CD14-positive monocyte (primary cell): ENCODE measurements at places on chromosomes 7 and 10.

DNA sequence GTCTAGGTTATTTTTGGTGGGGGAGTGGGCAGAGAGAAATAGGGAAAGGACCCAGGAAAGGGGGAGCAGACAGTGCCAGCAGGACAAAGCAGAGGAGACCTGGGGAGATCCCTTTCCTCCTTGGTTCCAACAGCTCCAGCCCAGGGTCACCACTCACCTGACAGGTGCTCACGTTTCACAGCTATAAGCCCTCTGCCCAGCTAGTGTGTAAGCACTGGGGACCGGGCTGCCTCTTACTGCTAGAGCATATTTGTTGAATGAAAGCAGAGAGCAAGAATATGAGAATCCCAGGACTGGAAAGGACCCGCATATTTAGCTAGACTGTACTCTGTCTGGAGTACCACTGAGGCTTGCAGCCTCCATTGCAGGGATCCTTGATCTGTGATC is 6.7 kb downstream of the ZCCHC24 start:
- DNase-seq: no peak

DNA sequence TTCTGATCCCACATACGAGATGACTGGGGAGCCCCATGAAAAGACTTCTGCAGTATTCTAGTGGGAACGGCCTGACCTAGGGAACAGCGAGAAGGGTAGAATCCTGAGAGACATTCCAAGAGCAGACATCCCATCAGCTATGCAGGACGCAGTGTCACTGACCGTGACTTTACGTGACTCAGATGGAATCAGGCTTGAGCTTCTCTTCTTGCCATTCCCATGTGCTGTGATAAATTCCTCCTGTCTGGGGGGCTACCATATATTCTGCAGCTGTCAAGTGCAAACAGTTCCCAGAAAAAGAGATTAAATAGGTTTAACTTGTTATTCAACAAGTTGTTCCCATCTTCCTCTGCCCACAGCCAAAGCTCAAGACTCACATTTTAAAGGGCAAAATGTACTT is 73.1 kb upstream of the PDE1C start:
- DNase-seq: no peak

DNA sequence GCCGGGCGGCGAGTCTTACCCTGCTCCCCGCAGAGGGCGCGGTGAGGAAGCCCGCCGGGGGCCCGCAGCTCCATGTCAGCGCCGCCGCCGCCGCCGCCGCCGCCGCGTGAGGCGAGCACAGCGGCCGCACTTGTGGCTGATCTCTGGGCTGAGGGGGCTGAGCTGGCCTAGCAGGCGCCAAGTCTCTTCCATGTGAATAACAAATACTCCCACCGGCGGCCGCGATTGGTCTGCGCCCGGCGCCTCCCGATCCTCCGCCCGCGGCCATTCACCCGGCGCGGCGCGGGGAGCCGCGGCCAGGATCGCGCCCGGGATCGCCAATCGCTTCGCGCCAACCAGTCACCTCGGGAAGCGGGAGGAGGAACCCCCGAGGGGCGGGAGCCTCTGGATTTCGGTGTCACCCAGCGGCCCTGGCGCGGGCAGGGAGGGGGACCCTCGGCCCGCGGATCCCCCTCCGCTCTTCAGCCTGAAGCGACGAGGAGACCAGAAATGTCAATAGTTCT is at the start of gene GRM8:
Gene GRM8, minus strand, starts transcription at position 164 of the 503 bp plus-strand sequence.
- DNase-seq: no peak

DNA sequence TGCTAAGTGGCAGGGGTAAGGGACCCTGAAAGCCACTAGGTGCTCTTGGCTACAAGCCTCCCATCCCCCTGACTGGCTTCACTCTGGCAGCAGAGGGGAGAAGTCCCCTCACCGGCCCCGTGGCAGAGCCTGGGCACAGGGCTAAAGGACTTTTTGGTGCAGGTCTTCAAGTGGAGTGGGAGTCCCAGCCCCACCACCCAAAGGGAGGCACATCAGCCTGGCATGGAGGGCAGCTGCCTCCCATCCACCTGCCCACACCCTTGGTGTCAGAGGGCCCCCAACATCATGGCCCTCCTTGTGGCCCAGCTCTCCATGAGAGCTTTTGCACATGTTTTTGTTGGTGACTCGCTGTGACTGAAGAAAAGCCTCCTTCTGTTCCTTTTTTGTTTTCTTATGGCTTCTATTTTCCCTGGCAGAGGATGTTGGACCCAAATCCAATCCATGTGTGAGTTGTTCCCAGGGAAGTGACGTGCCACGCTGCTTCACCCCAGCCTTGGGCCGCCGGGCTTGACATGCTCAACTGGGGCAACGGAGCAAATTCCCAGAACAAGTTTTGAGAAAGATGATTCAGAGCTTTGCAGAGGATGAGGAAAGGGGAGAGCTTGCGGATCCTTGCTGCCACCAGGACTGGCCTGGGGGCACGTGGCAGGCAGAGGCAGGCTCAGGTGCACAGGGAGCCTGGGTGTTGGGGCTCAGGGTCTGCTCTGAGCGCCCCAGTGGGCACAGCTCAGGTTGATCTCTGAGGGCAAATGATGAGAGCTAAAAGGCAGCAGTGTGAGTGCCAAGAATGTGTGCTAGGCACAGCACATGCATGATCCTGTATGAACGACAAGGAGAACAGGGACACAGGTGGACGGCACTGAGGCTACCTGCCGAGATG is 1.9 kb upstream of the AEBP1 start:
- DNase-seq: no peak

DNA sequence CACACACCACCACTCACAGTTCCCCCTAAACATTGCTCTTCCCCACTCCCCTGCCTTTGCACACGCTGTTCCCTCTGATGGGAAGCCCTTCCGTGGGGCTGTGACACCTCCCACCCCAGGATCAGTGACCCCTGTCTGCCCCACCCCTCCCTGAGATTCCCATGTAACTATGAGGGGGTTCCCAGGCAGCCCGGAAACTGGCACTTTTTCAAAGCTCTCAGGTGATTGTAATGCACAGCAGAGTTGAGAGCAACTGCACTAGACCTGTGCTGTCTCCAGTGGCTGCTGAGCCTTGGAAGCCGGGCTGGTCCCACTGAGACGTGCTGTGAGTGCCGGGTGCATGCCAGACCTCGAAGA is 29.8 kb downstream of the GPRIN2 start:
- DNase-seq: no peak

GRCh38 chr7:90655566-90655965 is 59.4 kb downstream of the CDK14 start:
- no peak for DNase-seq

- DNase-seq: no peak
Observed at GRCh38 chr7:155228894-155229293, 68.8 kb upstream of the INSIG1 start.

DNA sequence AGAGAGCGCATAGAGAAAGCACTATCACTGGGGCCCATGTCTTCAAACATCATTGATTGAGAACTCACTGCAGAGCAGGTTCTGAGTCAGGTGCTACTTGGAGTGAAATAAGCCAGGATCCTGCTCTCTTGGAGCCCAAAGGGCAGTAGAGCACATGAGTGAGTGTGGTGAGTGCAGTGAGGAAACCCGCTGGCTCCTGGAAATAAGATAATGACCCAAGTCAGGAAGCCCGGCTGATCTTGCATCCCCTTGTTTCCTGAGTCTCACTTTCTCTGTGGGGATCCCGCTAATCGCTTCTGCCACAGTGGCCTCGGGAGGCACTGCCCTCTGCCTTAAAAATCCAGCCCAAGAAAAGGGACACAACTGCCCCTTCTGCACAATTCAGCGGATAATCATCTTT is 7.1 kb upstream of the FAM107B start:
- DNase-seq: no peak

DNA sequence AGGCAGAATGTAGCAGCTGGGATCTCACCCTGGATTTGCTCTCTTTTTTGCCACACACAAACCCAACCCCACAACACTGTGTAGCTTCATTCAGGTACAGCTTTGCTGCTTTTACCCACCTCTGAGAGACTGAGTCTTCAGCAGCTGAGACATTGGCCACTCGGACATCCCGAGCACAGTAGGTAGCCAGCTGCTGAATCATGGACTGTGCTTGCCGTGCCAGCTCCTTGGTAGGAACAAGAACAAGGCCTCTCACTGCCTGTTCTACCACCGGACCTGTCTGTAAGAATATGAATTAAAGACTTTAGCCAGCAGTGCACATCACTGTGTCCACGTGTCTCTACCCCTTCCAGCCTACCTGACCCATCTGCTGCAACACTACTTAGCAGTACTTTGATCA is 937 bp downstream of the DDX56 start:
- DNase-seq: no peak

- no peak for DNase-seq
Observed at GRCh38 chr10:3848005-3848774, 63.2 kb upstream of the KLF6 start.

GRCh38 chr7:102317231-102318059 is 30.8 kb downstream of the SH2B2 start:
- no peak for DNase-seq

DNA sequence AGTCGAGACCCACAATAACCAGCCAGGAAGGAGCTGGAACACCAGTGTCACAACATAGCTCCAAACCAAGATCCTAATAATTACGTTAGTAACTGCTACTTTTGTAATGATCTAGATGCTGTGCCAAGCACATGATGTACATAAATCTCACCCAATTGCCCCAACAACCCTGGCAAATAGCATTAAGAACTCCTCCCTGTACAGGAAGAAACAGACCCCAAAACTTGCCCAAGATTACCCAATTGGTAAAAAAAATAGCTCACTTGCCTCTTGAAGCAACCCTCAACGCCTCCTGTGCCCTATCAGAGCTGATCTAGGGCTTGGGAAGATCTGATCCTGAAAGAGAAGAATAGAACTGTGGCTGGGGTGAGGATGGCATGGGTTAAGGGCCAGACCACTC is 628.7 kb upstream of the AUTS2 start:
- DNase-seq: no peak

DNA sequence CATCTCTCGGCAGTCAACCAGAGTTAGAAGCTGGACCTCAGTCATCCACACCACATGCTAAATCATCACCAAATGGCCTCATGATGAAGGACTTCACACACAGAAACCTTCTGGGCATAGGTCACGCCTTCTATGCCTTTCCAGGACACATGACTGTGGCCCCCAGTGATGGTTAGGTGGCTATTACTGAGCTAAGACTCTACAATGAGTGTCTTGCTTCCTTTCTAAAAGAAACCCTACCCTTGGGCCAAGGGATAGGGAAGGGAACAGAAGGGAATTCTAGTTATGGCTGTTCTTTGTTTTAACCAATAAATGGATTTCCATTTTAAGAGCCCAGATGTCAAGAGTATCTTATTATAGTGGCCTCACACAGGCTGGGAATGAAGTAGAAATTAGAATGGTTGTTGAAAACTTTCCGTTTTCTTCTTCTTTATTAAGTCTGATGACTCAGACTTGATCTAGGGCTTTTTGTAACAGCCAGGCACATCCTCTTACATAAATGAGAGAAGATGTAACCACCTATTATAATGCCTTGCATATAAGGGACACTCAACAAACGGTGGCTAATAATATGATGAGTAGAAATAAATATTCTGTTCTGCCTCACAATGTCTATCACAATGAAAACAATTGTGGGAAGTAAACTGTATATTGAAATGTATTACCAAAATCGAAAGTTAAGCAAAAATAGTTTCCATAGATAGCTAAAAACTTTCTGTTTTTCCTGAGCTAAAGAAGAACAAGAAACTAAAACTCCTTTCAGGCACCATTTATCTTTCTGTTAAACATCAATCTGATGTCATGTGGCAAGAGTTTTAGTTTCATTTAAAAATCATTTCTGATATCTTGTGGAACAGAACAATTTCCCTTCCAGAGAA is 62.5 kb upstream of the TOMM7 start:
- no peak for DNase-seq
